ENCODE measurements at places on chromosomes 6 and 20. TPM values are rescaled to one million over a fixed set of nuclear protein-coding genes. Genes with fewer than 3 reads are reported as not detected.

C6orf141 gene
- total RNA-seq = 16.1 TPM

C20orf202 gene
- not detected for total RNA-seq

SYCP2 gene
- 0.69 TPM for total RNA-seq

SLC26A8 gene
- total RNA-seq = 0.56 TPM

GRCh38 chr6:100719883-100720682 lies 161.0 kb downstream of the ASCC3 start:
- H3K27me3 ChIP-seq = no peaks in the 10 kb centered on the region
- H3K4me3 ChIP-seq = no peak overlapping the region
- no peak overlapping the region for H3K27ac ChIP-seq
- no peak for DNase-seq
- H3K4me1 ChIP-seq = no peaks in the 10 kb centered on the region

- no peaks in the 10 kb centered on the region for H3K36me3 ChIP-seq
- H3K27me3 ChIP-seq = no peaks in the 10 kb centered on the region
- H3K4me3 ChIP-seq = no peak overlapping the region
- H3K4me1 ChIP-seq = peaks cover 21% of the 10 kb centered on the region
Measured at GRCh38 chr20:25549843-25550477, 35.4 kb downstream of the NINL start.

All from H1 (cell line).